Cardiac fibroblast (primary cell): ENCODE measurements at places on chromosomes 3 and 15.

GRCh38 chr15:91954292-91954691 is 100.8 kb downstream of the SLCO3A1 start:
- no peak for DNase-seq

DNA sequence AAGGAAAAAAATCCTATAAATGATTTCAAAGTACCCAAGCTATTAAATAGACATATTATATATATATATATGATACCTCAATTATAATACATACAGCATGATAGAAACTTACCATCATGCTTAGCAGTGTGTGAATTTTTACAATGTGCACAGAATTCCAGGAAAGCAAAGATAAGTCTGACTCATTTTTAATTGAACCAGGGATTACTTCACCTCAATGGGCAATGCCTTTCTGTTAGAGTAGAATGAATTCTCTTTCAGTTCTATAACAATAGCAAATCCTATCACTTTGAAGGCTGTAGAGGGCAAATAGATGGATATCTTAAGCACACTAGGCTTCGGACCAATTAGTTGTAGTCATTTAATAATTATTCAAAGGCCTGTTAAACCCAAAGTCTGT is 54.8 kb upstream of the P3H2 start:
- peak; percentile 25 for DNase-seq

GRCh38 chr3:126416943-126417342 is 22.2 kb downstream of the CFAP100 start:
- no peak for DNase-seq

DNA sequence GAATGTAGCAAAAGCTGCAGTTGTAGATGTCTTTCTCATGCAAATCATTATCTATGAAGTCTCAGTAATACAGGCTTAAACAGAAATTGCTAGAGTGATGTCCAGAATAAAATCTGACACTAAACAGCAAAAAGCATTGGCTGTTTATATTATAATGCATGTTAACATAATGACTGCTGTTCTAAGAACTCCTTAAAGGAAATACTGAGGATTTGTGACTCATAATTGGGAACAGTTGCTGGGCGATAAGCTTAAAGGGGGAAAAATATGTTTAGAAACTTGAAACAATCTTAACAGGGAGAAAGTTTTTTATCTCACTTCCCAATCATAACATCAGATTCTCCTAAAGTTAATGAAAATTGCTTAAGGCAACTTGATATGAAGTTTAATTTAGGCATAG is 17.5 kb downstream of the TIPARP start:
- peak; percentile 66 for DNase-seq

DNA sequence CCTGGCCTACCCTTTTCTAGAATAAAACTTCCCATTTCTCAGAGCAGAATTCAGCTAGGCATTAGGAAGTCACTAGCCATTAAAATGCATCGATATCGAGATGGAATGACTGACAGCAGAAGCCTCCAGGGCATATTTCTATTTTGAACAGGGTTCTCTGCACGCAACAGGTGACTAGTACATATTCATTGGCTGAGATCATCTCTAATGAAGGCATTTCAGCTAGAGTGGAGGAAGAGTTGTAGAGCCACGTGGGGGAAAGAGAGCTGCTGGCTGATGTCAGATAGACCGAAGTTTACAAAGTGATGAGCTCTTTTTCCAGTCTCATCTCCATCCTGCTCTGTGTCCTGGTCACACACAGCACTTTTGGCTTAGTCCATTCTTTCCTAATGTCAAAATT is 7.5 kb downstream of the TMEM40 start:
- peak; percentile 43 for DNase-seq

- DNase-seq, result no peak
These were observed 87.9 kb downstream of the STT3B start for GRCh38 chr3:31620656-31621055.

DNA sequence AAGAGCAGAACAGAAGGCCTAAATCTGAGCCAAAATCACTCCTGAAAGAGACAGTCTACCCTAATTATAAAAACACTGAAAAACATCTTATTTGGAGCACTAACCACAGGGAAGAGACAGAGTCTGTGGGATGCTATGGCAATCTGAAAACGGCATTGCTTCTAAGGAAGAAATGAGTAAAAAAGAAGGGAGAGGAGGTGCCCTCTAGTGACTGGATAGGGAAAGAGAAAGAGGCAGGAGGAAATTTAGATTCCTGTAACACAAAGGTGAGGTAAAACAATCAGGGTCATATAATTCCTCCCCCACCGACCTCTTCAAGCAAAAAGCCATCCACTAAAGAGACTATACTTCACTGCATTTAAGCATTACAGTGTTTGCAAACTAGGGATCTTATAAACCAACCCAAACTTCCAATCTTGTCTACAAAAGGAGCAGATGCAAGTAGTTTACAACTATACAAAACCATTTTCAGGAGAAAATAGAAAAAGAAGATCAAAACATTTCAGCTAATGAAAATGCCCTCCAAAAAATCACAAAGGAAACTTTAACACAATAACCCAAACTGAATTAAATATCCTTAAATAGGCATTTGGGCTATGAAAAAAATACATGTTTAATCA is 32.6 kb downstream of the HACD2 start:
- DNase-seq, result peak; percentile 46

DNA sequence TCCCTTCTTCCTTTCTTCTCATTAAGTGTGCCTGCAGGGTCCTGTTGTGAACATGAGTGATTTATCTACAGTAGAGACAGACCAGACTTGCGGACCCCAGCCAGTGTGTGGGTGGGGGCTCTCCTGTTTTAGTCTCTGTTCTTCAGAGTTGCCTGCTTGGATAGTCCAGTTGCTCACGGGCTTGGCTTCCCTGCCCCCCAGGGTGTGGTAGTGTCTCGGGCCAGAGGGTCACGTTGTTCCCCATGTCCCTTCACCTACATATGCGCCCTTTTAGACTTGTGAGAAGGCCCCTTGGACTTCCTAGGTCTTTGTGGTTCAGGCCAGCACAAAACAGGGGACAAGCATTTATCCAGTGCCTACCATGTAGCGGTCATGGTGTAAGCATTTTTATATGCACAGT is 85.8 kb downstream of the AAGAB start:
- no peak for DNase-seq

GRCh38 chr3:58792921-58793451 is 126.4 kb upstream of the FAM3D start:
- DNase-seq, result no peak

DNA sequence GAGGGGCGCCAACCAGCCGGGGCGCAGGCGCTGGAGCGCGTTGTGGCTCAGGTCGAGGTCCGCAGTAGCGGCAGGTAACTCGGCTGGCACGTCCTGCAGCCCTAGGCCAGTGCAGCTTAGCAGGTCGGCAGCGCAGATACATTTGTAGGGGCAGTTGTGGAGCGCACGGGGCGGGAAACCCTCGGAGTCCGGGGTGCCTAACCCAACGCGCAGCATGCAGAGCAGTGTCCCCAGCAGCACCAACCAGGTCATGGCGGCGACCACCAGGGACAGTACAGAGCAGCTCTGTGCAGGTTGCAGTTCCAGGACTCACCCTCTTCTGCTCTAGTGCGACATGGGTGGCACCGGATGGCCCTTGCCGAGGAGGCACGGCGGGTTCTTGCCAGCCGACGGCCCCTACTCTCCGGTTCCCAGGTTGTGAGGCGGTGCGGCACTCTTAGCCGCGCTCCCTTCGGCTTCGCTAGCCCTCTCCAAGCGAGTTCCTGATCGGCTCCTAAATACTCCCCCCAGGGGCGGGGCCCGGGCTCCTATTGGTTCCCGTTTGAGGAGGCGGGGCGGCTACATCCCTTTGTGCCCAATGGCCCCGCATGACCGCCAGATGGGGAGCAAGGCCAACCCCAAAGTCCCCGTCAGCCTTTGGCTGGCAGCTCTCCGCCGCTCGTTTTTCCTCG is at the start of gene AMIGO3:
AMIGO3 (minus strand) TSS at position 471 of the 671 bp plus-strand sequence; CDS start at position 252, 219 bp downstream.
- DNase-seq, result peak; percentile 94

DNA sequence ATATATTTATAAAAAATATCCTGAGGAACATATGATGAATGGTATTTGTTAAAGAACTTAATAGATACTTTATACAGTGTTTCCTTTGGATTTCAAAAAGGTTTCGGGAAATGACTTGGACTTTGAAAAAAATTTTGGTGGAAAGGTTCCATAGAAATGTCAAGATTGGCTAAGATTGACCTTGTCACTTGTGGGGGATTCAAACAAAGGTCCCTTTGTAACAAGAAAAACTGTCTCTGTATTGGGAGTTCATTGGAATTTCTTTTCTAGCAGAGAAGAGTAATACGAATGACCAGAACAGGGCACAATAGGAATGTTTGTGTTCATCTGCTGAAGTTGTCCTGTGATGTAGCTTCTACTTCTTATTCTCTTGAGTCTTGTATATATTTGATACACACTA is 43.2 kb downstream of the ARHGEF26 start:
- no peak for DNase-seq

DNA sequence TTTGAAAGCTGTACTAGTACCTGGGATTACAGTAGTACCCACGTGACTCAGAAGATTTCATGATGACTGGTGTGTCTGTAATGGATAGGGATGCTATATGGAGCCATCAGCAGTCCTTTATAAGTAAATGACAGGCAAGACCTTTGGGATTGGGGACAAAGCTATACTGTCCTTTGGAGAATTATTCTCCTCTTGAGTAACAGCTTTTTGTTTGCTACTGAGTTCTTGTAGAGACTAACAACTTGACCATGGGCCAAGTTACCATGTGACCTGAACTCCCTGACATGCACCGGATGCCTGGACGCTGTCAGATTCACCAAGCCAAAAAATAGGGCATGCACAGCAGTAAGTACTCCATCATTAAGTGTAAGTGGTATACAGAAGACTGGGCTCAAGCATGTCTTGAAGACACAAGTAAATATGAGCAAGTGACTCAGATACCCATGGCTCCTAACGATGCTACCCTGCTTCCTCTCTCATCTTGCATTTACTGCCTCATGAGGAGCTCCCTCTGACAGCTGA is 12.9 kb downstream of the SEC11A start:
- peak; percentile 69 for DNase-seq

DNA sequence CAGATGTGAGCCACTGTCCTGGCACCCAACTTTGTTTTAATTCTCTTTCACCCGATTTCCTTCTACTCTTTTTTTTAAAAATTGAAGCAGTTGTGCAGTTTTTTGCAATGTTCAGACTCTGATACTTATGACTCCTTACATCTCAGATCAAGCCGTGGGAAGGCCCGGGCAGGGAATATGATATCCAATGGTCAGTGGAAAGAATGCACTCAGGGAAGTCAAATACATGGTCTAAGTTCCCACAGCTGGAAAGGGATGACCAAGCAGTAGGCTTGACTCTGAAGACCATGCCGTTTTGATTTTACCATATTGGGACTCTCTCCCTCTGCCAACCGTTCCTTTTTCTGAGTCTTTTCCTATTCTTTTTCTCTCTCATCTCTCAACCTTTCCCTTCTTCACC is 157.2 kb downstream of the RPLP1 start:
- DNase-seq, result no peak

DNA sequence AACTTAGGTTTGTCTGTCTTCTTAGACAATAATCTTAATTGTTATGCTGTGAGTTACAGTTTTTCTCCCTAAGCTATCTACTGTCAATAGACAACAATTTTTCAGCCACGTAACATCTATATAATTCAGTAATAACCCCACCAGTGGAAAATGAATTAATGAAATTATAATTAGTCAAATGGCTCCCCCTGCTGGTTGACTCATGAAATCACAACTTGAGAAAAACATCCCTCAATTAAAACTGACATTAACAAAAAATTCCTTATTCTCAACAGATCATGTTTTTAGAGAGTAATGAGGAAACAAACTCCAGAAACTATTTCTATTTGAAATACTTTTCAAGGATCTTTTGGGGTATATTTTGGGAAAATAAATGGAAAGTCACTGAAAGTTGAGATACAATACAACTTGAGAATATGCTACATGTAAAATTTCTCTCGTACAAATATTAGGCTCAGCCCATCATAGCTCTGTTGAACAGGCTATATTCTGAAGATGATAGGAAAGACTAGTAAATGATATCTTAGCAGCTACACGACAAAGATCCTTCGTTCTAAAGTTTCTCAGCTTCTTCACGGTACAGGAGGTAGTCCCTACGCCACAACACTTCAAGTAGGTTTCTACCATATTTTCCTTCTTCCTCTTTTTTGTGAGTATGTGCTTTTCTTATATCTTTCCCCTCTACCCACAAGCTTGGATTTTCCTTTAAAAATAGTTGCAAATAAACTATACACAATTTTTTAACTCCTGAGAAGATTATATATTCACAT is 20.7 kb downstream of the PPP1R2 start:
- DNase-seq, result peak; percentile 53

GRCh38 chr15:26572602-26573350 is 200.1 kb downstream of the GABRB3 start:
- no peak for DNase-seq

DNA sequence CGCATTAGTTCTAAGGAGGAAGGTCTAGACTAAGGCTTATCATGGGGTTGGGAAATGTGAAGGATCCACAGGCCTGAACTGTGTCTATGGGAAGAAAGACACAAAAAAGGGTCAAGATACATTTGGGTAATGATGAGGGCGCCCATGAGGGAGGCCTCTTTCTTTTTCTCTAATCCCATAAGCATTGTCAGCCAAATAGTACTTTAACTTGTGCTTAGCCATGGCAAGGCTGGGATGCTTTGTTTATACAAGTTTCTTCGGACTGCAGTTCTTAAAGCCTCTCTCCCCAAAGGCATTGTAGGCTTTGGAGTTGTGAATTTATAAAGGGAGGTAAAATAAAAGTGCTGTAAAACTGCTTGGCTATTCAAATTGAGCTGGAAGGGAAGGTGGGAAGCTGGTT is 23.4 kb downstream of the ARMC8 start:
- DNase-seq, result no peak

DNA sequence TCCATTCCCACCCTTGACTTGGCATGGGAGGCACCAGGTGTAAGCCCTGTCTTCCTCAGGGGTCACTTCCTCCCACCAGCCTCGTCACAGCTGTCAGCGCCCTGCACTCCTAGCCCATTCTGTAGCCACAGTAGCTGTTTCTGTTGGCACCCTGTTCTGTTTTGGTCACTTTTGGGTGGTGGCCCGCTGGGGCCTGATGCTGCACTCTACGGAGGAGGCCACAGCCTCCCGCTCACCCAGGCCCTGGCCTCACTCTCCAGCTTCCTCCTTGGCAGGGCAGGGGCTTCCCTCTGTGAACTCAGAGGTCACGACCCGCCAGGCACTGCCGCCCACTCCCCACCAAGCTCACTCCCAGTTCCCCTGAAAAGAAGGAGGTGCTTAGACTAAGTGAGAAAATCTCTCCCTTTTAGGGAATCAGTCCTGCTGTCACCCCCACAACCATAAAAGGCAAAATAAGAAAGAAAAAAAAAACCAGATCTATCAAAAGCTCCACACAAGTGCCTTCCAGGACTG is 68.4 kb downstream of the MGLL start:
- DNase-seq, result no peak

GRCh38 chr3:161567577-161568361 is 71.2 kb downstream of the OTOL1 start:
- DNase-seq, result no peak

DNA sequence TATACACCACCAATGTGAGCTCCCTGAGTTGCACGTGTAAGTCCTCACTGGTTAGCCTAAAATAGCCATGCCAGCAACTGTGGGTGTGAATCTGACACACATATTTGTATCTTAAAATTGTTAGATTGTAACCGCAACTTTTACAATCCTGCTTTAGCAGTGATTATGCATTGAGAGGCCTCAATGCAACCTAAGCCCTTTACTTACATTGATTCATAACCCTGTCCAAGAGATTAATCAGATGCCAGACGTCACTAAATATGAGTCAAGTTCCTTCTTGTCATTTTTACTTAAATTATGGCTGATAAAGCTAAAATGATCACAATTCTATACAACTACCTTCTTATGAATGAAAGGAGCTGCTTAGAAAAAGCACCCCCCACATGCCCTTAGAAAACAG is 46.9 kb downstream of the IL17RD start:
- no peak for DNase-seq
